Esophagus squamous epithelium (tissue), 5 donors: ENCODE measurements at places on chromosomes 5 and 9.

DNA sequence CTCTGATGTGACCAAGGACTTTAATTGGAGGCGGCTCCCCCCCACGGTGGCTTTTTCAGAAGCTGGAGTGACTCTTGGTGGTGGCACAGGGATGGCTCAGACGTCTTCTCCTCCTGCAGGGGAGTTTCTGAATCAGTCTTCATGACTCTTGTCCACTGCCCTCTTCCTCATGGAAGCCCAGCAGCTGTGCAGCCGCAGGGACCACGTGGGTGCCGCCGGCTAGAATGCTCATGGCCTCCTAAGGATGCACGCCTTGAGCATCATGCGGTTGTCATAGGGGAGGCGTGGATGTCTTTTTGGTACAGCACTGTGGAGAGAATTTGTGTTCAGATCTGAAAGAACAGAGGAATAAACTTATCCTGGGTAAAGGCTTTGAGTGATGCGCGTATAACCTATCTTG is 1.3 kb downstream of the TEX53 start:
- no peak overlapping the region for H3K27ac ChIP-seq
- H3K27me3 ChIP-seq = no peaks in the 10 kb centered on the region
- H3K4me1 ChIP-seq = no peaks in the 10 kb centered on the region
- H3K36me3 ChIP-seq = no peaks in the 10 kb centered on the region
- H3K4me3 ChIP-seq = no peak overlapping the region

GRCh38 chr9:7827056-7827455 is 27.5 kb upstream of the DMAC1 start:
- H3K36me3 ChIP-seq = no peaks in the 10 kb centered on the region
- no peaks in the 10 kb centered on the region for H3K27me3 ChIP-seq

GRCh38 chr9:112355427-112355897 is 22.0 kb upstream of the PTBP3 start:
- no peak overlapping the region for H3K4me3 ChIP-seq
- H3K27ac ChIP-seq = no peak overlapping the region
- peaks cover 3% of the 10 kb centered on the region for H3K4me1 ChIP-seq
- H3K27me3 ChIP-seq = no peaks in the 10 kb centered on the region

- no peak overlapping the region for H3K4me3 ChIP-seq
- H3K4me1 ChIP-seq = peaks cover 14% of the 10 kb centered on the region
- H3K27ac ChIP-seq = no peak overlapping the region
Observed at GRCh38 chr9:71676460-71676859, 91.9 kb downstream of the CEMIP2 start.

DNA sequence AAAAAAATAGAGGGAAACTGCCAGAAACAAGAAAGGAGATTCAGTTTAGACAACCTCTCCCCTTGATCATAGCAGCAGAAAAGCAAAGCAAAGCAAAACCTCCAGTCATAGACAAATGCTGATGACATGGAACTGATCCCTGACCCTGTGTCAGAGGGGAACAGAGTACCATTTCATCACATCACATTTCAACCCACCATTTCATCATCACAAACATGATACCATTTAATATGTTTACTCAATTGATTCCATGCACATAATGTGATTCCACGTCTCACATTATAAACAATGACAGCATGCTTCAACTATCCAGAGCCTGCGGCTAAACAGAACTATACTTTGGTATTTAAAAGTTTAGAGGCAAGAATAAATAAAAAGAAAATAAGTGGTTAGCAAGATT is 28.7 kb upstream of the ACOT12 start:
- peaks cover 4% of the 10 kb centered on the region for H3K4me1 ChIP-seq
- H3K36me3 ChIP-seq = no peaks in the 10 kb centered on the region
- peak overlapping the region; percentile 21 for H3K27ac ChIP-seq
- H3K27me3 ChIP-seq = no peaks in the 10 kb centered on the region
- H3K4me3 ChIP-seq = no peak overlapping the region

DNA sequence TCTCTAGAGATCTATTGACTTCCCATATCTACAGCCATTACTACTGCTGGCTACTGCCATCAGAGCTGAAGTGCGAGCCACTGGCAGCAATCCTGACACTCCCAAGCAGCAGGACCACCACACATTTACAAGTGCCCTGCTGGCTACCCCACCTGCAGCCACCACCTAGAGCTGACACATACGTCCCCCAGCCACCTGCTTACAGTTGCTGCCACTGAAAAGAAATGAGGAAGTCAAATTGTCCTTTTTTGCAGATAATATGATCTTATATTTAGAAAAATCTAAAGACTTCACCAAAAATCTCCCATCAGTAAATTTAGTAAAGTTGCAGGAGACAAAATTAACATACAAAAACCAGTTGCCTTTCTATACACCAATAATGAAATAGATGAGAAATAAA is 48.4 kb downstream of the ZNF484 start:
- no peaks in the 10 kb centered on the region for H3K4me1 ChIP-seq
- H3K27me3 ChIP-seq = no peaks in the 10 kb centered on the region
- H3K27ac ChIP-seq = no peak overlapping the region
- no peak for DNase-seq
- no peak overlapping the region for H3K4me3 ChIP-seq
- H3K36me3 ChIP-seq = no peaks in the 10 kb centered on the region

DNA sequence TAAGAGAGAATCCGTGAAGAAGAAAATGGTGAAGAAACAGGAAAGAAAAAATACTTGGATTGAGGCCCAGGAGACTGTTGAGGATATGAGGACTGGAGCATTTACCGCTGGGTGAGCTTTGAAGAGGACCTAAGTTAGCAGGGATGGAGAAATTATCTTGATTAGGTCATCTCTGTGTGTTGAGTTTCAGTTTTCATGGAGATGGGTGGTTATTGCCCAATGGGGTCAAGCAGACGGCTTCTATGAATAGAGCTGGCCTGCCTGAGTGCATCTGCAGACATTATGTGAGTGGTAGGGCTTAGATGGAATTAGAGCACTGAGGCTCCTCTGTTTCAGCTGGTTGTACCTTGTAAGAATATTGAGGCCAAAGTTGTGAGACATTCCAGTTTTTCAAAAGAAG is 245.4 kb upstream of the FBXL7 start:
- no peaks in the 10 kb centered on the region for H3K36me3 ChIP-seq
- H3K4me1 ChIP-seq = no peaks in the 10 kb centered on the region
- no peaks in the 10 kb centered on the region for H3K27me3 ChIP-seq
- DNase-seq = no peak

DNA sequence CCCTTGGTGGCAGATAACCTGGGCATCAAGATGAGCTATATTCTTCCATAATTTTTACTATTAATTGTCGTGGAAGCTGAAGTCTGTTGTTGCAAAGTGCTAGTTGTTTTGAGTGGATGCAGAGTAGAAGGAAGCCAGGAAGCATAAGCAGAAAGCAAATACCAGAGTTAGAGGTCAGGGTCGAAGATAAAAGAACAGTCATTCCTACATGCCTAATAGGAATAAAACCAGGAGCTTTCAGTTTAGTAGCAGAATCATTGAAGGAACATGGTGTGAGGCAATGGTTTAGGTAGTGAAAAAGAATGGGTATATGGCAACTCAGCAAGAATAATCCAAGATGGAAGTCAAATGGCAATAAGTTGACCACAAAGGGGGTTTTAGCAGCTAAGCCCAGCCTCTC is 121.6 kb upstream of the FST start:
- no peaks in the 10 kb centered on the region for H3K4me1 ChIP-seq
- no peak overlapping the region for H3K27ac ChIP-seq
- DNase-seq = no peak
- H3K4me3 ChIP-seq = no peak overlapping the region
- no peaks in the 10 kb centered on the region for H3K27me3 ChIP-seq

DNA sequence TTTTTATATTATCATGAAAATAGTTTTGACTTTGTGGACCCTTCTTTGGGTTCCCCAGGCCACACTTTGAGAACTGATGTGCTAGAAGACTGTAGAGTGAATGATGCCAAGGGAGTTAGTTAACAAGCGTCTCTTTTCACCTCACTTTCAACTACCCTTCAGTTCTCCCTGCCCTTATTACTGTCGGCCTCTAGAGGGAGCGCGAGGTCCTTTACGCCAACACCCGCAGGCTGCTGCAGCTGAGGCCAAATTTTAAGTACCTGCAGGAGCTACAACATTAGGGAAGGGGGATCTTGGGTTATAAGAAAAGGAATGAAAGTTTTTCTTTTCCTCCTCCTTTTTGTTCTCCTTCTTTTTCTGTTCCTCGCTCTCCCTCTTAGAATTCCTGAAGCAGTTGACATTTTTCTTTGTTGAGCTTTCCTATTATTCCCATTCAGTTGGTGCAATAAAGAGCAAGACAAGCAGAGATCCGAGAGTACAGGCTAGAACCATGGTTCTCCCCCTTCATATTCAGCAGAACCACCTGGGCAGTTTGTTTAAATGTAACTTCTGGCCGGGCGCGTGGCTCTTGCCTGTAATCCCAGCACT is 84.0 kb downstream of the ZFAND5 start:
- no peak overlapping the region for H3K27ac ChIP-seq
- DNase-seq = no peak
- H3K27me3 ChIP-seq = no peaks in the 10 kb centered on the region
- no peaks in the 10 kb centered on the region for H3K4me1 ChIP-seq
- H3K36me3 ChIP-seq = no peaks in the 10 kb centered on the region

DNA sequence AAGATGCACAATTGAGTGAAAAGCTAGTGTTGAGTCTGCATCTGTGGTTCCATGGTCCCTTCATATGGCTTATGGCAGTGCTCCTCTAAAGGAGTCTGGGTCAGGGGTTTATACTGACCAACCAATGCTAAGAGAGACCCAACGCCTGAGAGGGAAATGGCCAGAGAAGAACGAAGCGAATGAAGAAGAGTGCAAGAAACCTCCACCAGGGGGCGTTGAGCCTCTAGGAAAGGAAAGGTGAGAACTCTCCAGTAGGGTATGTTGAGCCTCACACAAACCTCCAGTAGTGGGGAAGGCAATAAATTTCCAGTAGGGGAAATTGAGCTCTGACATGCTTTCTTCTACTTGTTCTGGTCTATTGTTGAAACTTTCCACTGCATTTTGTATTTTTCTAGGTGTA is 470.6 kb downstream of the PRDM9 start:
- no peaks in the 10 kb centered on the region for H3K36me3 ChIP-seq
- H3K27me3 ChIP-seq = no peaks in the 10 kb centered on the region
- no peaks in the 10 kb centered on the region for H3K4me1 ChIP-seq
- DNase-seq = no peak

DNA sequence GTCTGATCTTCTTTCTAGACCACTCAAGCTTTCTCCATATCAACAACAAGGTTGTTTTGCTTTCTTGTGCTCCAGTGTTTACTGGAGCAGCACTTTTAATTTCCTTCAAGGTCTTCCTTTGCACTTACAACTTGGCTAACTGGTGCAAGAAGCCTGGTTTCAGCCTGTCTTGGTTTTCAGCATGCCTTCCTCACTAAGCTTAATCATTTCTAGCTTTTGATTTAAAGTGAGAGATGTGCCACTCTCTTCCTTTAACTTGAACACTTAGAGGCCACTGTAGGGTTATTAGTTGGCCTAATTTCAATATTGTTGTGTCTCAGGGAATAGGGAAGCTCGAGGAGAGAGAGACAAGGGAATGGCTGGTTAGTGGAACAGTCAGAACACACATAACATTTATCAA is 13.4 kb downstream of the AK3 start:
- no peak for DNase-seq
- H3K36me3 ChIP-seq = peaks cover 40% of the 10 kb centered on the region
- no peak overlapping the region for H3K27ac ChIP-seq
- H3K4me3 ChIP-seq = no peak overlapping the region
- no peaks in the 10 kb centered on the region for H3K4me1 ChIP-seq
- no peaks in the 10 kb centered on the region for H3K27me3 ChIP-seq

- no peaks in the 10 kb centered on the region for H3K36me3 ChIP-seq
- DNase-seq = no peak
- H3K4me1 ChIP-seq = peaks cover 13% of the 10 kb centered on the region
- peak overlapping the region; percentile 56 for H3K27ac ChIP-seq
- no peaks in the 10 kb centered on the region for H3K27me3 ChIP-seq
Observed at GRCh38 chr5:126462239-126463014, 39.2 kb downstream of the GRAMD2B start.

- H3K4me1 ChIP-seq = no peaks in the 10 kb centered on the region
- no peaks in the 10 kb centered on the region for H3K36me3 ChIP-seq
- no peaks in the 10 kb centered on the region for H3K27me3 ChIP-seq
- DNase-seq = no peak
- no peak overlapping the region for H3K4me3 ChIP-seq
- no peak overlapping the region for H3K27ac ChIP-seq
Observed at GRCh38 chr5:40515476-40515875, 164.2 kb upstream of the PTGER4 start.

DNA sequence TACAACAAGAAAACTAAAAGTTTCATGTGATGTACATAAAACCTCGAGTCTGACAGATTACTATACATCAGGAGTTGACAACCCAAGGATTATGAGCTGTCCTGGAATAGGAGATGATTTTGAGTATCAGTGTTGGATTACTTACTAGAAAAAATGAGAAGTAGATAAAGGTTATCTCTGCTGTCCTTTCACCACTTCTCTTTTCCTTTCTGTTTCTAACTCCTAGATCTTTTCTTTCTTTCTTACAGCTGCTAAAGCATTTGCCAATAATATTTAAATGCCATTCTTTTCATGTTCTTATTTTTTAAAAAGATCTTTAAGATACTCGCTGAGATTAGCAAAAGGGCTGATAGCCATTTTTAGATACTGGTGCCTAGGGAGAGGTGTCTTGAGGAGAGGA is 14.8 kb downstream of the RBM27 start:
- no peak overlapping the region for H3K4me3 ChIP-seq
- no peaks in the 10 kb centered on the region for H3K36me3 ChIP-seq
- H3K27ac ChIP-seq = no peak overlapping the region
- no peak for DNase-seq

DNA sequence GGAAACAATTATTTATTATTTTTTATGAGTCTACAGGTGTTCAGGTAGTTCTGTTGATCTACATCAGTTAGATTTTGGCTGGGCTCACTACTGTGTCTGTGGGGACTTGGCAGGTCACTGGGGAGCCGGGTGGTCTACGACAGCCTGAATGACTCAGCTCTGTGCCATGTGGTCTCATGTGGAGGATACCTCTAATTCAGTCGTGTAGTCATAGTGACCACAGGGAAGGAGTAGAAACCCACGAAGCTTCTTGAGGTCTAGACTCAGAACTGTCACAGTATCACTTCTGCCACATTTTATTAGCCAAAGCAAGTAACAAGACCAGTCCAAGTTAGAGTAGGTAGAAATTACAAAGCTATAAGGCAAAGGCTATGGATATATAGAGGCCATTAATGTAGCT is 64.7 kb upstream of the GRAMD2B start:
- no peaks in the 10 kb centered on the region for H3K36me3 ChIP-seq
- no peak for DNase-seq
- H3K4me1 ChIP-seq = peaks cover 8% of the 10 kb centered on the region
- H3K4me3 ChIP-seq = no peak overlapping the region
- no peaks in the 10 kb centered on the region for H3K27me3 ChIP-seq

GRCh38 chr5:149038336-149039080 is 24.4 kb downstream of the SH3TC2 start:
- no peak overlapping the region for H3K27ac ChIP-seq
- no peaks in the 10 kb centered on the region for H3K36me3 ChIP-seq

DNA sequence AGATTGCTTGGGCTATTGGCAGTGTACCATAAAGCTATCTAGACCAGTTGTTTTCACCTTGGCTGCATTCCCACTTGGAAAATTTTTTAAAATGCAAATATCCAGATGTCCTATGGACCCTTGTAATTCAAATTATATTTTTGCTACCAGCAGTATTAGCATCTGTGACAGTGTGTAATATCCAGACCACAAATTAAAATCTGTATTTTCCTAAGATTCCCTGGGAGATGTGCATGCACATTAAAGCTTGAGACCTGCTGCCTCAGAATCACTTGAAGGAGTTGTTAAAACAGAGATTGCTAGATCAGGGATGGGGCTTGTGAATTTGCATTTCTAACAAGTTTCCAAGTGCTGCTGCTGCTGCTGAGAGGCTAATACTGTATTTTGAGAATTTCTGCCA is 381.2 kb upstream of the PDE4D start:
- H3K36me3 ChIP-seq = no peaks in the 10 kb centered on the region
- no peaks in the 10 kb centered on the region for H3K27me3 ChIP-seq
